ENCODE measurements at places on chromosomes 12 and 14. TPM values are rescaled to one million over a fixed set of nuclear protein-coding genes. Genes with fewer than 3 reads are reported as not detected.

GRCh38 chr12:131194166-131194565, 240.5 kb downstream of the ADGRD1 start:
- no peak for DNase-seq

DNA sequence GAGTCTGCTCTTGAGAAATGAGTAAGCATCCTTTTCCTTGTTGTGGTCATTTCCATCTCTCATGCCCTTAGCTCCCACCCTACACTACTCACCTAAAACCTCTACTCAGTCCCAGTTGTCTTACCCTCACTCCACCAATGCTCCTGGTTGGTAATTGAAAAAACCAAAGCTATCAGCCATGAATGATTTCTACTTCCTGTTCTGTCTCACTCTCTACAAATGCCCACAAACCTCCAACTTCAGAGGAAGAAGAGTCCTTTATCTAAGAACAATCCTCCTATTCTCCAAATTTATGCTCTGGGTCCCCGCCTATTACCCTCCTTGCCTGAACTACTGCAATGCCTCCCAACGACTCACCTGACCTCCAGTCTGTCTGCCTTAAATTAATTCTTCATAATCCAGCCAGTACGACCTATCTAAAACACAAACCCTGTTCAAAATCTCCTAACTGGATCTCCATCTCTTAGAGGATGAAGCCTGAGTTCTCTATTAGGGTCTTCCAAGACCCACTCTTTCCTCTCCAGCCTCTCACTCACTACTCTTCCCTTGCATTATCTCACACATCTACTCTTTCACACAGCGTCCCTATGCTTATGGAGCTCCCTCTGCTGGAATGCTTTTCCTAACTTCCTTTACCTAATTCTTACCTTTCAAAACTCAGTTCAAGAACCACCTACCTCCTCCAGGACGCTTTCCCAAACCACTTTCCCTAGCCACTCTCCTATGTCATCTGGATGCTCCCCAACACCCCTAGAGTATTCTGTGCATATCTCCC, 2.2 kb downstream of the DHRS1 start:
- no peak for DNase-seq

DNA sequence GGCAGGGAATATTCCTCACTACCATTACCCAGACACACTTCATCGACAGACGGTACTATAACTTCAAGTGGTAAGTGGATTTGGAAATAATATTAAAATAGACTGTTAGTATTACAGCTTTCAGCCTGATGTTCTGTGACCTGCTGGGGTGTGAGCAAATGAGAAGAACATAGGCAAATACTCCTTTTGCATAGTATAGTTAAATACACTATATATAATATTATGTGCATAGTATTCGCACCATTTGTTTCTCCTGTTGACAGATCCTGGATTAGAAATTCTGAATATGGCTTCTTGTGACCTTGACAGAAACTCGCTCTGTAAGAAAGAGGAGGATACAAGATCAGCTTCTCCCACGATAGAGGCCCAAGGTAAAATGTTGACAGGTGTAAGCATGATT, 115.6 kb downstream of the DNAI7 start:
- no peak for DNase-seq

- no peak for DNase-seq
Measured at GRCh38 chr12:114648711-114649110, 35.3 kb downstream of the TBX3 start.

GRCh38 chr12:802242-803120, 50.1 kb downstream of the WNK1 start:
- no peak for DNase-seq

DNA sequence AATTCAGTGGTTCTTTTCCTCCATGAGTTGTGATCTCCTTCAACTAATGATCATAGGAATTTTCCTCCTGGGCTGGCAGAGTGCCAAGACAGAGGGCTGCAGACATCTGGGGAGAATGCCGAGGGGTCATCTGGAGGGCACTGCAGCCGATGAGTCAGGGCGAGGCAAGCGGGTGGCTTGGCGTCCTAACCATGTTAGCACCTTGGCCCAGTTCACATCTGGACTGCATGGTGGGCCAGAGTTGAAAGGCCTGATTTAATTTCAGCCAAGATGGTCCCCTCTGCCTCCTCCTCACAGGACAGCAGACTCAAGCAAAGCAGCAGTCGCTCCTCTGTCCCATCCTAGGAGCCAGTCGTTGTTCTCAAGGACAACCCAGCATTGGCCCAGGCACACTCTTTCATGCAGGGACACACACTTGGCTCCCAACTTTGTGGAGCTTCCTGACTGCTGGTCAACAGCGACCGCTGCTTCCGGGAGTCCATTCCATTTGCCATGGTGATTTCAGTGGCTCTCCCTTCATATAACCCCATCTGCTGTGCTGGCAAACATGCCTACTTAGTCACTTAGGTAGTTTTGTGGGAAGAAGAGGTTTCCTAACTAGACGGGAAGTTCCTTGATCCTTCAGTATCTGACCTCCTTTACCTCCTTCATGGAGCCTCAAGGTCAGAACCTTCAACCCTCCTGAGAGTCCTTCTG, 161.8 kb downstream of the TTC8 start:
- DNase-seq: no peak

DNA sequence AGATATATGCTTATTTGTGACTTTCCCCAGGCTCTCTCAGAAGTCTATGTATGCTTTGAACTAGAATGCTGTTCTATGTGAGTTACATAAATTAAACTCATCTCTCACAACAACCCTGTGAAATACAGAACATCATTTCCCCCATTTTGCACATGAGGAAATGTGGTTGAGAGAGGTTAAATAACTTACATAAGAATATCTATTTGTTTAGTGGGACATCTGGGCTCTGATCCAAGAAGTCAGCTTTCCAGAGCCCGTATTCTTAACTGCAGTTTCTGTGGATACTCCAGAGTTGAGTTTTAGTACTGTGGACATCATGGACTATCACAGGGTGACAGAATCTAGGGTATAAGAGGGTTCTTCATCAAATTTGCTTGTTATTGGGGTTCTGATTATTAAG, 242.5 kb upstream of the ARHGAP5 start:
- DNase-seq: no peak

- no peak for DNase-seq
Measured at GRCh38 chr12:1435456-1435855, 158.9 kb downstream of the FBXL14 start.

GRCh38 chr12:93784339-93785086, 107.3 kb downstream of the CRADD start:
- DNase-seq: no peak

- DNase-seq: no peak
Measured at GRCh38 chr12:57734591-57734990, 4.0 kb downstream of the AGAP2 start.

DNA sequence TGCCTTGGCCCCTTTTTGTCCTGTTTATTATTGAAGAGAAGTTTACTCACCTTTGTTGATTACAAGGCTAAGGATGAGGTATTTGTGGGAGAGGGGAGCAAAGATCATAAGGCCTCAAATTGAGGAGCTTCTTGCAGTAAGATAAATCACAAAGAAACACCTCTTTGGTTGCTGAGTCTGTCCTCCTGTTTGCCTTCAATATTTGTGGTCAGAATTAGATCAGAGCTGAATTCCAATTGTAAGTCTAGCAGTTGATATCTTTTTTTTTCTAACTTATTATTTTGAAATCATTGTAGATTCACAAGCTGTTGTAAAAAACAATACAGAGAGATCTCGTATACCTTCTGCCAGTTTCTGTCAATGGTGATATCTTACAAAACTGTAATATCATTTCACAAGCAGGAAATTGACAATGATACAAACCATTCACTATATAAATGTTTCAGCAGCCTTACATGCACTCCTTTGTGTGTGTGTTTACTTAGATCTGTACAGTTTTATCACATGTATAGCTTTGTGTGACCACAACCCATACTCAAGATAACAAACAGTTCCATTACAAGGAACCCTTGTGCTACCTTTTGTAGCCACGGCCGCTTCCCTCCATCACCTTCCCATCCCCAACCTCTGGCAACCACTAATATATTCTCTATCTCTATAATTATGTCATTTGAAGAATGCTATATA, 97.4 kb downstream of the KICS2 start:
- no peak for DNase-seq

- no peak for DNase-seq
Measured at GRCh38 chr12:116650062-116650461, 87.8 kb downstream of the SPRING1 start.

DNA sequence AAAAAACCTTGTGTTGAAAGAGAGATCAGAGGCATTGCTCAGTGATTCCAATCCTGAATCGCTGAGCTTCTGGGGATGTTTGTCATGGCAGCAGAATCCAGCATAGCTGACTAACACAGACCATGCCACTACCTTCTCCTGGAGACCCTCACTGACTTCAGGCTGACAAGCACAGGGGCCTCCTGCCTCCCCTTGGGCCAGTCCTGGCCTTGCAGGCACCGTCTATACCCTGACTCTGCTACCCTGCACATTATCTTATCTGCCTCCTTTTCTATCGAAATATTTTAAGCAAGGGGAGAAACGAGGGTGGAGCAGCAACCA, 139.8 kb downstream of the KIF26A start:
- DNase-seq: peak; percentile 3

GRCh38 chr12:12891080-12891880, at the start of gene GPRC5A:
GPRC5A (plus strand) TSS chr12:12891562; CDS start chr12:12908250, 16,688 bp downstream.
- peak; percentile 36 for DNase-seq

- DNase-seq: no peak
Measured at GRCh38 chr12:104680070-104680469, 223.3 kb downstream of the CHST11 start.

DNA sequence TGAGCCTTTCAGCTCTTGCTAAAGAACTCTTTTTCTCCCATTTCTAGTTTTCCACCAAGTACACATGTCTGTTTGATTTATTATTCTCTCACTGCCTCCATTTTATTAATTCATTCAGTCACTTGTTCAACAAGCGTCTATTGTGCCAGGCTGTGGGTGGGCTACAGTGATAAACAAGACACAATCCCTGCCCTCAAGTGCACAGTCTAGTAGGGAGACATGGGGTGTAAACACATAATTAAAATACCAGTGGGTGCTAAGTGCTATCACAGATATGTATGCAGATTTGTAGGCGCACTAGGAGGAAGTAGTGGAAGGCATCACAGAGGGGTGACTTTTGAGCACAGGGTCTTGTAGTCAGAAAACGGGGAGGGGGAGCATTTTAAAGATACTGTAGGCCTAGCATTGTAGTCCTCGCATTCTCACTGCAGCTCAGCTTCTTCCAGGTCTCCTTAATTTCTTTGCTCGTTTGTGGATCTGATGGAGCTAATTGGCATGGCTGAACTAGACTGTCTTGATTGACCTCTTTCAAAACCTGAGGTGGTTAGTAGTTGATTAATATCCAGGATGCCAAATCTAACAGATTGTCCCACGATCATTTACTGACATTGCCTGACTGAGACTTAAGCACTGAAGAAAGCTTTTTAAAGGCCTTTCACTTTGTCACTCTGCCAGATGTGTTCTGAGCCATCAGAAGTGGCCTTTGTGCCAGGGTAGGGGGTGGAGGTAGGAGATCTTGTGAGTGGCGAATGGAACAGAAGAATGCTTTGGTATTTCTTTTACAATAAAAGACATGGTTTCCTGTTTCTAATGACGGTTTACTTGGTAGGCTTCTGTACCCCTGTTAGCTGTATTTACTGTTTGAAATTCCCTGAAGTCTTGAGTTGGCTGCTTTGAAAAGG, 116.9 kb downstream of the DIP2B start:
- no peak for DNase-seq

GRCh38 chr12:127342861-127343260, 924.1 kb upstream of the TMEM132C start:
- DNase-seq: no peak

GRCh38 chr14:104688505-104689108, 811 bp upstream of the INF2 start:
- no peak for DNase-seq

DNA sequence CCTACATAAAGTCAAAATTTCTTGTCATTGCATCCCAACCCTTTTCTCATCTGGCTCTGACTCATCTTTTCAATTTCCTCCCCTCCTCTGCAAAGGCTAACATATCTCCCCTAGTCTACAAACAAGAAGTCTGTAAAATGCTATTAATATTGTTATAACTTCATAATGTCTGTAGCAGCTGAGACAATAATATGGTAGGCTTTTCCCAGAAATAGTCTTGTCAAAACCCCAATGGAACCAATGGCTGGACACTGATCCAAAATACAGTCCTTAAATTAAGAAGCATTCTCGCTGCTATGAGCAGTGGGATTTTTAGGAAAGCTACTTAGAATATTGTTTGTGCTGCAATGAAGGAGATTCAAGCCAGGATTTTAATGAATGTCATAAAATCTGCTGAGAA, 131.4 kb downstream of the KLHL28 start:
- no peak for DNase-seq

GRCh38 chr14:105045710-105046326, 19.4 kb downstream of the GPR132 start:
- DNase-seq: peak; percentile 96

DNA sequence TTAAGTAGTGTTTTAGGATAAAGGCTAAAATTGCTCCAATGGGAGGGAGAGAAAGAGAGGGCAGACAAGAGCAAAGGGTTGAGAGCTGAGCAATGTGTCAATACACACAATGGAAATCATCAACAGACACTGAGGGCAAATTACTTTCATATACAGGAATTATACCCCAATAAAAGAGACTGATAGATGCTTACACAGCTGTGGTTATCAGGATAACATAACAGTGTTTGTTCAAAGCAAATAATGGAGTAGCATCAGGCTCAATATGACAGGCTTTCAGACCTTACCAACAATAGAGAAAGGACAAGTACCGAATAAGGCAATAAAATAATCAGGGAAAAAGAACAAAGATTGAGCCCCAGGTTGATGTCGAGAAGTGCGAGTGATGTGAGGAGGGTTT, 53.4 kb upstream of the DIO2 start:
- DNase-seq: no peak

- no peak for DNase-seq
Measured at GRCh38 chr12:52125476-52125900, 46.0 kb downstream of the SMIM41 start.

GRCh38 chr14:56528927-56529326, 50.7 kb upstream of the TMEM260 start:
- no peak for DNase-seq

DNA sequence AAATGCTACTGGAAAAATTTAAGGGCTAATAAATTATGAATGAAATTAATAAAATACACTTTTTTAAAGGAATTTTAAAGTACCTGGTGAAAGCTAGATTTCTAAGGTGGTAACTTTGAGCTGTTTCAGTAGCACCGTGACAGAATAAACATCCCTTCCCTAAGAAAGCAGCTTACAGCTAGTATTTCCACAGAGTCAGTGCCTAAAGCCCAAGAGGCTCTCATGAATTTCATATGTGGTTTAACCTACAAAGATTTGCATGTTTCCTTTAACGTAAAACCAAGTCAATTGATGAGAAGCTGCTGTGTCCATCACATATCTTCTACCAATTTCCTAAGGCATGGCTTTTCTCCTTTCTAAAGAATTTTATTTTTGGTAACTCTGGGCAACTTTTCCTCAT, 56.8 kb downstream of the IFNG start:
- DNase-seq: no peak

The COX8C gene
- total RNA-seq: not detected

The PAX9 gene
- total RNA-seq: not detected

The KRT71 gene
- total RNA-seq: not detected

The ETNK1 gene
- total RNA-seq: 51.4 TPM

The DEPDC4 gene
- total RNA-seq: 1.7 TPM

The RNF31 gene
- 16.3 TPM for total RNA-seq

The ITGA7 gene
- 3.8 TPM for total RNA-seq

The RAB35 gene
- 8.6 TPM for total RNA-seq

The CCDC198 gene
- total RNA-seq: 47.7 TPM

The OVCH1 gene
- not detected for total RNA-seq

The LUM gene
- 18.1 TPM for total RNA-seq

The TCL1A gene
- total RNA-seq: 17.2 TPM

The DCP1B gene
- 3.5 TPM for total RNA-seq

The TAS2R50 gene
- 7.8 TPM for total RNA-seq

The DNAH10 gene
- 0.08 TPM for total RNA-seq

The TTC9 gene
- 0.59 TPM for total RNA-seq

The ASPG gene
- total RNA-seq: 112 TPM

All from liver (tissue), 10 donors.